ENCODE measurements at places on chromosomes 1 and 21. TPM values are rescaled to one million over a fixed set of nuclear protein-coding genes. Genes with fewer than 3 reads are reported as not detected.

DNA sequence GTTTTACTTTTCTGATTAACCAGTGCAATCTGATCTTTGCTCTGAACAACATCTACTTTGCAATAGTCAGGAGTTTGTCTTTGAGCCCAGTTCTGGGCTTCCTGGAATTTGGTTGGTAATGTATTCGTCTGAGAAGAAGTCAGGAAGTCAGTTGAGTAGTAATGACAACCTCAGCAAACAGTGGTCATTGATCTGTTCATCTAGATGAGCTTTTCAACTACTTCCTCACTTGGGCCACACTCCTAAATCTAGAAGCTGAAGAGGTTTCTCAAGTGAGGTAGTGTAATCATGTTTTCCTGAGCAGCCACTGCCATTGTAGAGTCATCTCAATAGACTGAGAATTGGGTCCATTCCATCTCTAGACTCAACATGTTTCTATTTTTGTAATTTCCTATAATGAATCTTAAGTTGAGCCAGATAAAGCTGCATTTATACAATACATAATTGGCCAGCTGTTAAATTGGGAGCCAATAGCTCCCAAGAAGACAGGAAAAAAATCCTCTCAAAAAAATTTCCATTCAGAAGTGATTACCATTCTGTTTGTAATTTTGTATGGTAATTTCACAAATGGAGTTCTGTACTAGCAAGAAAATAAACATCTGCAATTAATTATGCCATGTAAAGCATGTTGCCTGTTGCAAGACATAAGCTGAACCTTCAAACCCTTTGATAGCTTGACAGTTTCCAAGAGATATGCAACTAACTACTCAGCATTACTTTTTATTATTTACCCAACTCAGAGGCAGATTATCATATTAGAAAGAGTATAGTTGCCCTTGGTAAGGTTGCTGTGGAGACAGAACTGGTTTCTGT, 49.6 kb downstream of the WDR64 start:
- no peaks in the 10 kb centered on the region for H3K36me3 ChIP-seq
- H3K27ac ChIP-seq, result no peak overlapping the region
- DNase-seq, result no peak
- peaks cover 6% of the 10 kb centered on the region for H3K4me1 ChIP-seq
- H3K27me3 ChIP-seq, result no peaks in the 10 kb centered on the region

KCNN3 gene
- 1.8 TPM for total RNA-seq

RXFP4 gene
- total RNA-seq, result not detected

NPL gene
- total RNA-seq, result 4.3 TPM
